Activated T-helper 1 cell treated with Interleukin-2 at 50 U/mL for 16 hours (primary cell): ENCODE measurements at places on chromosomes 16 and 17.

GRCh38 chr17:78862073-78863023 is 21.7 kb upstream of the USP36 start:
- no peak for DNase-seq

DNA sequence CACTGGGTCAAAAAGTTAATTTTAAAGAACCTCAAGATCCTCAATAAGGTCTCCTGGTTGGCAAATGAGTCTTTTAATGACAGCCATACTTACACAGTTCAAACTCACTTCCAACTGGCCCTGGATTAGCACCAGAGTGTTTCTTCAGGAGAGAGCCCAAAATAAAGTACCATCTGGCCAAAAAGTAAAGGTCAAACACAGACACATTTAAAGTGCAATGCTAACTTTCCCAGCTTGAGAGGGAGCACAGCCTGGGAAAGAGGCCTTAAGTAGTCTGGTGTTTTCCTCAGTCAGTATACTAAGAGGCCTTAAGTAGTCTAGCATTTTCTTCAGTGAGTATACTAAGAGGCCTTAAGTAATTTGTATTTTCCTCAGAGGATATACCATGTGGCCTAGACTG is 46.6 kb upstream of the ERN1 start:
- DNase-seq: no peak

DNA sequence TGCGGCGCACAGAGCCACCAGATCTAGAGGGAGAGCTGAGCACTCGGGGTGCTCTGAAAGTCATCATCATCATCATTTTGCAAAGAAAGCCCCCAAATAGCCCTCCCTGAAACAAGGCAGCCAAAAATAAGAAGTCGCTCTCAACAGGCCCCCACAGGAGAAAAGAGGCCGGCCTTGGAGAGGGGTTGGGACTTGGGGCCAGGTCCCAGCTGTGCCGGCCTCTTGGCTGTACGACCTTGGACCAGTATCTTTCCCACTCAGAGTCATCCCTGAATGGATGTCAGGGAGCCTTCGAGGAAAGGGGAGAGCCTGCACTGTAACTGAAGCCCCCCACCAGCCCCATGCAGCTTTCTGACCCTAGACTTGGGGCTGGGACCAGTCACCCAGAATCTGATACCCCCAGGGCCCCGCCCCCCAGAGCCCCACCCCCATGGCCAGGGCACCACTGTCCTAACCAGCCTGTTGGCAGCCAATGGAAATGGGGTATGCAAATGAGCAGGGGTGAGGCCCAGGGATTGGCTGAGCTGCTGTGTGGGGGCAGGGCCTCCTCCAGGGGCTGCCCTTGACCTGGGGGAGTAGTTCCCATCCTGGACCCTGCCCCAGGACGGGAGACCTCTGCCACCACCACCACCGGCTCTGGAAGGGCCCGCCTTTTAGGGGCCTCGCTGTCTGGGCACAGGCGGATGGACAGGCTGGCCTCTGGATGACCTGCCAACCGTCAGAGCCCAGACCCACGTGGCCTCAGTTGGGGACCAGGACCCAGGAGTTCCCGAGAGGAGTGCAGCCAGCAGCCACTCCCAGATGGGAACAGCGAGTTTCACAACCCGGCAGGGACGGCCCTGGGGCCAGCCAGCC is 15.4 kb downstream of the ZFPM1 start:
- no peak for DNase-seq

DNA sequence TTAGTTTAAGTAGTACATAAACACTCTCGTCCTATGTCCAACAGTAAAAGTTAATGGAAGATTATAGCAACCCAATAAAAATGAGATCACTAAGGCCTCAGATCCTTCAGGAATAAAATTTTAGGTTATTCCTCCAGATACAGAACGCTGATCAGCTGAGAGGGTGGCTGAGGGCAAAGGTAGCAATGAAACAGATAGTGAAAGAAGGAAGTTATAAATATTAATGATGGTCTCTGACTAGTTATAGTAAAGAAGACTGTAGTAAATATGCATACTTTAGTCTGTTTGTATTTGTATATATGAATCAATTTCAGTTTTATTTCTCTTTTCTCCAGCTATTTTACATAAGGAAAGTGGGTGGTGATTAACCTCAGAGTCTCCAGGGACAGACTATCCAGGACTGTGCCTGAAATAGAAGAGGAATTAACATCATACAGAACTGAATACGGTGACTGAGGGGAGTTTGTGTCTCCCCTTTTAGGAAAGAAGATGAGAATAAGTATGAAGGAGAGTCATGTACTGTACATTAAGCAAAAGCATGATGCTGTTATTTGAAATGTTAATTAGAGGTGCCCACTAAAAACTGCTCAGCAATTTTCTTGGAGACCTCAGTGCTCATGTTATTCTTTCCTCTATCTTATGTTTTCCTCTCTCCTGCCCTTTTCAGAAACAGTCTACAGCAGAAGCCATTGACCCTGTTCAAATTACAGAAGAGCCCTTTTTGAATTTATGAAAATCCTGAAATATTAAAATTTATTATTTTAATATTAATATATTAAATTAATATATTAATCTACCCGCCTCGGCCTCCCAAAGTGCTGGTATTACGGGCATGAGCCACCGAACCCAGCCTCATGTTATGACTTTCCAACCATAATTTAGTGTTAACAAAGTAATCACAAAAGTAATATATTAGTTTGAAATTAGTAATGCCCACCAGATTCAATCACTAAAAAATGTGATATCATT is 36.5 kb upstream of the DHRS7B start:
- no peak for DNase-seq

DNA sequence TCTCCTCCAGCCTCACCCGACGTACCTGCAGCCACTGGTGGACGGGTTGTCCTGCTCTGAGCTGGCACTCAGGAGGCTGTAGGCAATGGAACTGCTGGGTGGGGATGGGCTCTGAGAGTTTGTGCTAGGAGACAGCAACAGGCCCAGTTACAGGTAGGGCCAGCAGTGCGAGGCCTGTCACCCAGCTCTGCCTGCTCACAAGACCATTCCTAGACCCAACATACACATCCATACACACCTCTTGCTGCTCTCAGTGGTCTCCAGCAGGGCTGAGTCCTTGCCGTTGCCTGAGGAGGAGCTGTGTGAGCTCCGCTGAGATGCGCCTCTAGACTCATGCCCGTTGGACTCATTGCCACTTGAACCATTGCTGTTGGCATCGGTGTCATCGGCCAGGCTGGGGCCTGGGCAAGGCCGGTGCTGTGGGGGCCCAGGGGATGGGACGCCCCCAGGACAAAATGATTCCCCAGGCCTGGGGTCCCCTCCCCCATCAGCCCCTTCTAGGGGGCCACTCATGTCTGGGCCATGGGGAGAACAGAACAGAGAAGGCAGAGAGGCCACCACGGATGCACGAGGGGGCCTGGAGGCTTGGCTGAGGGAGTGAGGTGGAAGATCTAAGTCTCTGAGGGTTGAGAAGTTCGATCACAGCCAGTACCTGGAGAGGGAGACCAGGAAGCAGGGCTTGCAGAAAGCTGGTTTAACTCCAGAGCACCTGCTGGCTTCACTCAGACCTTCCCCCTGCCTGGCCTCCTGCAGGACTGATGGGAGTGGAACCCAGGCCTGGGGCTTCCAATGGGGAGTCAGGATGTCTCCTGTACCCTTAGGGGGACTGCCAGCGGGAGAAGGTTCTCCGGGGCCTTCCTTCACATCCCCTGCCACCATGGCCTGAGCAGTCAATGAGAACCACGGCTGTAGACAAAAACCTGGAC is 1.7 kb downstream of the PER1 start:
- no peak for DNase-seq

DNA sequence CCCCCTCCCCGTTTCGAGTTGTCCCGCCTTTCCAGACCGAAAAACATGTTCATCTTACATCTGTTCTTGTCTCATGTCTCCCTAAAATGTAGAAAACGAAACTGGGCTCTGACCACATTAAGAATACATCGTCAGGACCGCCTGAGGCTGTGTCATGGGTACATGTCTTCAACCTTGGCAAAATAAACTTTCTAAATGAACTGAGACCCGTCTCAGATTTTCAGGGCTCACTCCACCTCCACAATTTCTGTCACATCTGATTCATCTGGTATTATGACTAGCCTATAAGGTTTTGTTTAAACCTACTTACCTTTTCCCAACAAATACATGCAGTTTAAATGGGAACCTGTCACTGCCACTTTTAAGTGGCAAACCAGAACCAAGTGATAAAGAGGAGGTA is 621 bp downstream of the SDR42E1 start:
- DNase-seq: no peak

- DNase-seq: no peak
Observed at GRCh38 chr17:55441544-55441943, 19.9 kb upstream of the MMD start.

GRCh38 chr17:65423346-65424140 is 137.9 kb downstream of the AXIN2 start:
- DNase-seq: no peak

DNA sequence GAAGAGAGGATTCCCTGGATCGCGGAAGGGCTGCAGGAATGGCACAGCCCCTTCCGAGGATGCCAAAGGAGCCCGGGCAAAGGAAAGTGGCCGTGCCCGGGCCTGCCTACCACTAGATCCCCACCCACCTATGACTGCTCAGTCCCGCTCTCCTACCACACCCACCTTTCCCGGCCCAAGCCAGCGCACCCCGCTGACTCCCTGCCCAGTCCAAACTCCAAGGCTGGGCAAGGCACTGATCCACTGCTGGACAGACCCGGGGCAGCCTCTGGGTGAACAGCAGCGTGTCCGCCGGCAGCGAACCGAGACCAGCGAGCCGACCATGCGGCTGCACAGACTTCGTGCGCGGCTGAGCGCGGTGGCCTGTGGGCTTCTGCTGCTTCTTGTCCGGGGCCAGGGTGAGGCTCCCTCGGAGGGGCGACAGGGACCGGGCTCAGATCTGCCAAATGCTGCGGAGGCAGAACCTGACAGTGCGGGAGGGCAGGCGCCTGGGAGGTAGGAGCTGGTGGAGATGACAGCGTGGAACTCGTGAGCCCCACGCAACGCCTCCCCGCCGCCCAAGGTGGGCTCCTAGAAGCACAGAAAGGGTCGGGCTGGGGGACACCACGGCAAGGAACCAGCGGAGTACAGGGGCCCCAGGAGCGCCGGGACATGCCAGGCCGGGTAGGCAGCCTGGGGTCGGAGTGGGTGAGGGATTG is at the start of gene CES2:
CES2 (plus strand) TSS at position 203 of the 698 bp plus-strand sequence; CDS start at position 323, 120 bp downstream.
- no peak for DNase-seq

DNA sequence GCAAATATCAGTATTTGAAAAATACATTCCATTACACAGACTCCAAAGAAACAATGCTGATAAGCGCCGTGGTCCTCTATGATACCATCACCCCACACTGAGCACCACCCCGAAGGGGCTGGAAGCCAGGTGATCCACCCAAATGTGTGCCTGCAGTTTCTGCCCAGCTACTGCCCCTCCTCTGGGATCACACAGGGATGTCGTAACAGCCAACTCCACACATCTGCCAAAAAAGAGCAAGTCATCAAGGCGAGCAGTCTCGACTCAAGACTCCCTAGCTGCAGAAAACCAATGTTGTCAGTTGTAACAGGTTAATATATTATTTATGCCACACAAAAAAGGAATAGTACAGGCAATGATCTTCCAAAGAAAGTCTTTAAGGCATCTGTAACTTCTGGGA is 21.0 kb downstream of the CYB5D2 start:
- DNase-seq: no peak

GRCh38 chr16:68883685-68884084 is 40.4 kb downstream of the TANGO6 start:
- no peak for DNase-seq

DNA sequence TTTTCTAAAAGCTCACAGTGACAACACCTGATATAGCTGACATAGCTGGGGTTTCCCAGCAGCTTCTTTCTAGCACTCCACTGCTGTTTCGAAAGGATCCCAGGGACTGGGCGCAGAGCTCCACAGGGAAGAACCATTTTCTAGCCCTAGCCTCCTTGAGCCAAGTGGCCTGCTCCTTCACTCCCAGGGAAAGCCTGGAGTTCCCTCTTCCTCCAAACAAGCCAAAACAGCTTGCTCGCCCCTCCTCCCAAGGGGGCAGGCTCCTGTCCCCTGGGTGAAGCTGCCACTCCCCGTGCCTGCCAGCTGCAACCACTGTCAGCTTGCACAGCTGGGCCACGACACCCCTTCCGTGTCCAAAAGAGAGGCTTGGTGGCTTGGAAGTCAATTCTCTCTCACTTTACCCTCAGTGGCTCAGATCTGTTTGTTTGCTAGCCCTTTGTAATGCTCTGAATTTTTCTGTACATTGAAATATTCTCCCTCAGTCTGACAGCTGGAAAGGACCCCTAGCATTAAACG is 59.8 kb downstream of the CYTH1 start:
- no peak for DNase-seq

GRCh38 chr16:78072275-78072674 is 27.2 kb upstream of the WWOX start:
- DNase-seq: no peak

GRCh38 chr16:67942510-67943255 is 1.2 kb downstream of the LCAT start:
- no peak for DNase-seq

GRCh38 chr16:10895053-10895946 is 18.3 kb downstream of the CIITA start:
- no peak for DNase-seq

DNA sequence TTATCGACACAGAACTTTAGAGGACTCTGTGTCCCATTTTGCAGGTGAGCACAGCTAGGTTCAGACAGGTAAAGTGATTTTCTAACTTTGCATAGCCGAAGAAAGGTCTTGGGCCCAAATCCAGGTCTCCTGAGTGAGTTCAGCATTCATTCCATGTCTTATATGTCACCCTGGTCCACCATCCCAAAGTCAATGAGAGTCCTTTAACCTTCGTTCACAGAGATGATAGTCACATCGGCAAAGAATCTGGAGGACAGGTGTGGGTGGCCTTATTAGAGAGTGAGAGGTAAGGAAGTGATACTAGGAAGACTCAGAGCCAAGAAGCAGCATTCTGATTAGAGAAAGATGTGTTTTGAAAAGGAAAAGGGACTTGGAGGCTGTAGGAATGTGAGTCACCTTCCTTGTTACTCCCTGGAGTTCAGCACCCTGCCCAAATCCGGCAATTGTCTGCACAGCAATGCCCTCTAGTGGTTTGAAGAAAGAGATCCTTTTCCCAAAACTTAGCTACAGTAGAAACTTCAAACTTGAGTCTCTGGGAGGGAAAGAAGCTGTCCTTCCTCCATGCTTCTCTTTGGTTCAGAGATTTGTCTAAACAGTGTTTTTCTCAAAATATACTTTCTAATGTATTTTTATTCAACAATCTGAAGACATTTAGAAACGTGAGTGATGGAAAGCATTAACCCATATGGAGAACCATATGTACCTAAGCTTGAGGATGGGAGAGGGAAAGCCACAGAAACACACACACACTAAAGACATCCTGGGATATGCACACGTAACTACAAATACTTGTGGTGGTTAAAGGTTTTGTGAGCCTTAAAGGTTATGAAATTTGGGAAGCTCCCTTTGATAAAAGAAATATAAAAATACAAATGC is 96.4 kb upstream of the SHISA6 start:
- no peak for DNase-seq
